ENCODE measurements at places on chromosomes 11 and 22.

DNA sequence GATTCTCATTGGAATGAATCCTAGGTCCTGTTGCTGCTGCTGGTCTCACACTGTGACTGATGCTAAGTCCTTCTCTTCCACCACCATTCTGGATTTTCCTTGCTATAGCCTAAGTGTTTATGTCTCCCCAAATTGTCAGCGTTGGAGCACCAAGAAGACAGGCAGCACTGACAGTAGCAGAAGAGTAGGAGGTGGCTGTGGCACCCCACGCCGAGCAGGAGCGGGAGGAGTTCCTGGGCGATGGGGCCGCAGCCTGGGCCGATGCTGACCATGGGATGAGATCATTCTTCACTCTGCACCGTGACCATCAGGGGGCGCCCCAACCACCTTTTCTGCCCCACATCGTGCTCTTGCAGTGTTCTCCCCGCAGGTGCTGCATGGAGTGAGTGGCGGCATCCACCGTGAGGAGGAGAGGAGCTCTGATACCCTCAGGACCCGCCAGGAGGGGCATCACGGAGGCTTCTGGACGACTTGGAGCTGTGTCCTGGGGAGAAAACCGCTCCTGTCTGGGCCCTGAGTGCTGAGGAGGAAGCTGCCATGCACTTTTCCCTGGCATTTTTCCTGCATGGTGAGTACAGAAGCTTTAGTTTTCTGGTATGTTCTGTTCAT is 57.0 kb downstream of the LRRC74B start:
- H3K27ac ChIP-seq: no peak overlapping the region
- peaks cover 6% of the 10 kb centered on the region for H3K4me1 ChIP-seq
- H3K4me3 ChIP-seq: no peak overlapping the region
- peak; percentile 71 for DNase-seq
- H3K27me3 ChIP-seq: peaks cover 26% of the 10 kb centered on the region
- H3K36me3 ChIP-seq: no peaks in the 10 kb centered on the region

- no peaks in the 10 kb centered on the region for H3K27me3 ChIP-seq
- H3K4me3 ChIP-seq: no peak overlapping the region
- H3K4me1 ChIP-seq: peaks cover 30% of the 10 kb centered on the region
- peaks cover 56% of the 10 kb centered on the region for H3K36me3 ChIP-seq
- no peak overlapping the region for H3K27ac ChIP-seq
These were observed 3.9 kb downstream of the SMPD1 start for GRCh38 chr11:6393989-6394670.

GRCh38 chr11:22194907-22195306 is 2.0 kb downstream of the ANO5 start:
- no peaks in the 10 kb centered on the region for H3K36me3 ChIP-seq
- H3K4me1 ChIP-seq: peaks cover 2% of the 10 kb centered on the region
- H3K27me3 ChIP-seq: peaks cover 35% of the 10 kb centered on the region
- DNase-seq: no peak
- no peak overlapping the region for H3K27ac ChIP-seq

GRCh38 chr11:19753451-19754106 is 40.9 kb downstream of the NAV2 start:
- no peak overlapping the region for H3K27ac ChIP-seq
- no peaks in the 10 kb centered on the region for H3K4me1 ChIP-seq
- no peaks in the 10 kb centered on the region for H3K27me3 ChIP-seq
- no peak for DNase-seq
- H3K4me3 ChIP-seq: no peak overlapping the region

DNA sequence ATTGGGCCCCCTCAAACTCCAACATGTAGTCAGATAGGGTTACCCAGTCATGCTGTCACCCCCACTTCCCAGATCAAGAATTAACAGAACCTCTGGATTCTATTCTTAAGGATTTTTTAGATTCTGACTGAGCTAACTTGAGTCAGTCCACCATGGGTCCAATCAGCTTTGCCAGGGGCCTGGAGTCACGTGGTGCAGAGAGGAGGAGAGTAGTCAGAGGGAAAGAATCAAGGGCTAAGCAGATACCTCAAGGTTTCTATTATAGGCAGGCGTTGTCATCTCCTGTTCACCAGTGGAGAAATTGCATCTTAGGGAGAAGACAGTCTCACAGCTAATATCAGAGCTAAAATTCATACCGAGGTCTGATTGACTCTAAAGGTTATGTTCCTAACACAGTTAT is 28.2 kb downstream of the FZD4 start:
- H3K27ac ChIP-seq: no peak overlapping the region
- no peaks in the 10 kb centered on the region for H3K27me3 ChIP-seq
- H3K4me1 ChIP-seq: peaks cover under 1% of the 10 kb centered on the region
- no peak for DNase-seq

DNA sequence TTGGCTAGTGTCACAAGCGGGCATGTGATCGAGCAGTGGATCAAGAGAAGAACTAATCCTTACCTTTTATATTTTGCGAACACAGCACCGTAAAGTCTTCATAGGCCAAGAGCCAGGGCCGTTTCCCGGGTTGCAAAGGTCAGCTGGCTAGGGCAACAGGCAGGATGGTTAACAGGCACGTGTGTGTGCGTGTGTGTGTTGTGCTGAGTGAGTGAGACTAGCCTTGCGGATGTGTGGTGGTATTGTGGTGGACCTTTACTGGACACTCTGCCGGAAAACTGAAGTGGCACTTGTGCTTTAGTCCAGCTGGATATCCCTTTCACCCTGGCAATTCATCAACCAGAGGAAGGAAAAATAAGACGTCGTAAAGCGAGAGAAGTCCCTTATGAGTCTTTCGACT is 176.7 kb downstream of the BCR start:
- no peak overlapping the region for H3K4me3 ChIP-seq
- DNase-seq: no peak
- H3K27me3 ChIP-seq: peaks cover 18% of the 10 kb centered on the region
- H3K36me3 ChIP-seq: no peaks in the 10 kb centered on the region

Data from T-helper 2 cell treated with Interferon-gamma antibody and Interleukin-4, amounts not matched to agents 5 μg/mL and 100 μg/mL, for 36 hours (primary cell).